Tibial nerve (tissue), 4 donors: ENCODE measurements at places on chromosomes 16 and 17.
A peak's percentile ranks its signal among the peaks of the same experiment; 100 is the strongest.

- no peak for DNase-seq
Observed at GRCh38 chr17:3740611-3741073, 16.9 kb downstream of the HASPIN start.

DNA sequence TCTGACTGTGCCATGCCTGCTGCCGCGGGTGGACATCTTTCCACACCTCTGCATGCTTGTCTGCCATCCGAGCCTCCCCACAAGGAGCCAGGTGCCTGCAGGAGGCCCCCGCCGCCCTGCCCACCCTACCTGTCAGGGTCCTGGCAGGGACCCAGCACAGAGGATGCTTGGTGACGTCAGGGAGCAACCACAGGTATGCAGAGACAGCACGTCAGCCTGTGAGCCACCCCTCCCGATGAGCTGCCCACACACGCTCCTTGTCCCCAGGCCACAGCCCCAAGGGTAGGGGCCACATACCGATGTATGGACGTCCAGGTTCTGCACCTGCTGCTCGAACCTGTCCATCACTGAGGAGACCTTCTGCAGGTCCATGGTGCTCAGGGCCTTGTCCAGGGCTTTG lies 10.6 kb downstream of the CHMP1A start:
- DNase-seq: no peak

DNA sequence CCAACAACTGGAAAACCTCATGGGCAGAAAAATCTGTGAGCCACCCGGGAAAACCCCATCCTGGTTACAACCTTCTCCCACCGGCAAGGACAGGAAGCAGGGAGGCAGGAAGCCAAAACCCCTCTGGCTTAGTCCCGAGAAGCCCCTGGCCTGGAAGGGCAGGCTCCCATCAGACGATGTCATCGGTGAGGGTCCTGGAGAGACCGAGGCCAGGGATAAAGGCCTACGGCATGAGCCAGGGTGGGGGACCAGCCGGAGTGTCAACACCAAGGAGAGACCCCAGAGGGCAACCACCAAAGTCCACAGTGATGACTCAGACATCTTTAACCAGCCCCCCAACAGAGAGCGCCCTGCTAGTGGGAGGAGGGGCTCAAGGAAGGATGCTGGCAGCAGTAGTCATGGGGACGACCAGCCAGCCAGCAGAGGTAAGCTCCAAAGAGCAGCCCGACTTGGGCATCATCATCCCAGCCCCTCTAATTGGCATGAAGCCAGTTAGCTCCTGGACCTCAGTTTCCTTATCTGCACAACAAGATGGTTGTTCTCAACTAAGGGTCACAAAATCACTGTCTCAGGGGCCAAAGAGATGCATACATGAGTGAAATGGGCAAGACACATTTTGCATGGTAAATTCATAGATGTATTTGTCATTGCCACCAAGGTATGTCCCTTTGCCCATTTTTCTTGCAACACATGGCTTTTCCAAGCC lies 190.7 kb downstream of the KATNIP start:
- no peak for DNase-seq

DNA sequence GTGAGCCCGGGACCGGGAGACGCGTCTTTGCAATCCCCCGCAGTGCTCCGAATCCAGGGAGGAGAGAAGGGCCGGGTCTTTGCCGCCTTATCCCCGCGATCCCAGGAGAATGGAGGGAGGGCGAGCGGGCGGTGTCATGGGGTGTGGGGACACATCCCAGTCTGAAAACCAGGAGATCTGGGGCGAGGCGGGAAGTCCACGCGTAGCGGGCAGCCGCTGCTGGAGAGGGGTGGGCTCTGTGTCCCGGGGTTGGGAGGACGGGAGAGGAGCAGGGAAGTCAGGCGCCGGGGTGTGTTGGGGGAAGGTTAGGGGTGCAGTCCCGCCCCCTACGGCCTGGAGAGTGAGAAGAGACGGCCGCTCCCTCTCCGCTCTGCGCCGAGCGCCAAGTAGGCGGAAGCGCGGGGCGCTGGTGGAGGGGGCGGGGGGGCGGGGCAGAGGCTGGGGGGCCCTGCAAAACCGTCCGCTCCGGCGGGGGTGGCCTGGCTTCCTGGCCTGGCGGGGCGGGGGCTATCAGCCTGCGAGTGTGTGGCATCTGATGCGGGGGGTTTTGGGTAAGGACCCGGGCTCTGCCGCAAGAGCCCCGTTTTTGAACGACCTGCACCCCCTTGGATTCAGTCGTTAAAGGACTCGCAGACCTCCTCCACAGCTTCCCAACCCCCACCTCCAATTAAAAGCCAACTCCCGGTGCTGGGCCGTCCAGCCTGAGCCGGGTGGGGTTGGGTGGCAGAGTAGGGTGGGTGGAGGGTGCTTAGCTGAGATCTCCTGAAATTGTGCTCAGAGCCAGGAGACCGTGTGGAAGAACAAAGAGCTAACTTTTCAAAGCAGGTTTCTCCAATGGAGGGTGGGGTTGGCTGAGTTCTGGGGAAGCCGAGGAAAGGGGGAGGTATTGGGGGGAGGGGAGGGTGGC lies 654 bp downstream of the LASP1 start:
- DNase-seq: peak; percentile 74

- no peak for DNase-seq
Observed at GRCh38 chr17:47982091-47982617, 11.2 kb downstream of the CDK5RAP3 start.

DNA sequence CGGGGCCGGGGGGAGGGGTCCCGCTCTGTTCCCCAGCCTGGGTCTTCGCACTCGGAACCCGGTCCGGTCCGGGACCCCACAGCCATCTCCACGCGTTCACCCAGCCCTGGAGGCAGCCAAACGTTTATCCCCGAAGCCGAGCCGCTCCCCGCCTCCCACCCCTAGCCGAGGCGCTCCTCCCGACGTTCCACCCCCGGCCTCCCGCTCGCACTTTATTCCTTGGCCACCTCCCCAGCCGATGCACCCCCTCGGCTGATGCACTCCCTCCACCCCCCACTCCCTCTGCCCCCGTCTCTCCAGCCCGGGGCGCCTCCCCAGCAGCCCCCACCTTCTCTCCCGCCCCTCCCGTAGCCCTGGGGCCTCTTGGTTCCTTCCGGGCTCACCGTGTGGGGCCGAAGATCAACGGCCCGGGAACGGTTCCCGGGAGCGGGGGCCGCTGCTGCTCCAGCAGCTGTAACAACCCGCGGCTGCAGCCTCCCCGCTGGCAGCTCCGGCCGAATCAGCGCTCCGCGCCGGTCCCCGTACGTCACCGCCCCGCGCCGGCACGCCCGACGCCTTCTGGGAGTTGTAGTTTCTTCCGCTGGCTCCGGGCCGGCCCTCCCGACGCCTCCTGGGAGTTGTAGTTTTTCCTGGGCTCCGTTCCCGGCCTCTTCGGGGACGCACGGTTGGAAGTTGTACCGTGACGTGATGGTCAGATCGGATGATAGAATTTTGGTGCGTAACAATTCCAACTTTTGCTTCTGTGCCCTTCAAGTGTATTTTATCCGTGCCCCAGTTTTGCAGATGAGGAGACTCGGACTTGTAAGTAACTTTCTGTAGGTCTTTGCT lies at the start of the genes LRRC3C and ORMDL3:
Gene LRRC3C (plus strand): TSS at position 632 of the 828 bp plus-strand sequence. CDS start 13,792 bp downstream, outside the sequence.
Gene ORMDL3 (minus strand): TSS at position 501 of the 828 bp plus-strand sequence. CDS start 3,398 bp downstream, outside the sequence.
- DNase-seq: peak; percentile 81

GRCh38 chr16:89844739-89845339 lies 16.6 kb downstream of the SPIRE2 start:
- no peak for DNase-seq

- DNase-seq: no peak
Observed at GRCh38 chr16:6081320-6081976, 983.9 kb upstream of the EEF2KMT start.

GRCh38 chr16:15403392-15403995 lies 7.9 kb downstream of the MPV17L start:
- no peak for DNase-seq

DNA sequence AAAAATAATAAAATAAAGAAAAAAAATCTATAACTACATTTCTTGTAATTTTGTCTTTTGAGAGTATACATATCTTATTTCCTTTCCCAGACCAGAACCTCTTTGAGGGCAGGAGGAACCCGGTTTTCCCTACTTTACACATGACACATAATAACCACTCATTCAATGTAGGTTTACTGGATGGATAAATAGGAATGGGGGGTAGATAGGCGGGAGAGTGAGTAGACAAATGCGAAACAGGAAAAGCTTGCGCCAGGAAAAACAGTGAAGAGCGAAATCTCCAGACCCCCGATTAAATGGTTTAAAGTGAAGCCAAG lies 515 bp upstream of the GOSR2 start:
- DNase-seq: no peak

DNA sequence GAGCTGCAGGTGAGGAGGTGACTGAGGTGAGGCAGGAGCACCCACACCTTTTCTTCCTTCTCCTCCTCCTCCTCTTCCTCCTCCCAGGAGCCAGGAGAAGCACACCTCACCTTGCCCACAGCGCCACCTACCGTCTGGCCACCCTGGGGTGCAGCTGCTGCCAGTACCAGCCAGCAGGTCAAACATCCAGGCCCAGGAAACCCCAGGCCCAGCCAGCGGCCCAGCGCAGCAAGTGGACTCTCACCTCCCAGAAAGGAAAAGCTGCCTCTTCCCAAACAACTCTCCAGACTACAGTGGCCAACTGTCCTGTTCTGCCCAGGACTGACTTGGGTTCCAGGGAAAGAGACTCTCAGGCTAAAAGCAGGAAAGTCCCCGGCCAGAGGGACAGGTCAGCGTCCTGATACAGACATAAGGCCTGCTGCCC lies 22.7 kb downstream of the PEMT start:
- DNase-seq: no peak

DNA sequence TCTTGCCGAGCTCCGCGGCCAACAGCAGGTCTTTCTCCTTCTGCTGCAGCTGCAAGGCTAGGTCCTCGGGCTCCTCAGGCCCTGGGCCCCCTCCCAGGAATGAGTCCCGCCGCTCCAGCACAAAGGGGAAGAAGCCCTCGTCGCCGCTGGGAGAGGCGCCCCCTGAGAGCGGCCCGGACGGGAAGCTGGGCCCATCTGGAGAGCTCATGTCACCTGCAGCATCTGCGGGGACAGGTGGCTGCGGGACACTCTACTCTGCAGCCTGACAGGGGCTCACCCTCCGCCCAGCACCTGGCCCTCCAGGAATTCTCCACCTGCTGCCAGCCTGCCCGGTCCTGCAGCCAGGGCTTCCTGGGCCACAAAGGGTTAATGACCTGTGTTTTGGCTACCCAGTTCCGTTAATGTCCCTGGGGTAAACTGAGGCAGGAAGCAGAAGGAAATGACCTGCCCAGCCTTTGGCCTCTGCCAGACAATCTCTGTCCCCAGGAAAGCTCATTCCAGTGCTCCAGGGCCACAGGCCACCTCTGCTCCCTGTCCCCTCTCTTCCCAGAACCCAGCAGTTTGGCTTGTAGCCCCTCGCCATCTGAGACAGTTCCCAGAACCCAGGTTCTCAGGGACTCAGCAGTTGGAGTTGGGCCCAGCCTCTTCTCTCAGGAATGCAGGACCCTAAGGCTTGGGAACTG lies 1.3 kb downstream of the BICDL2 start:
- no peak for DNase-seq

GRCh38 chr16:30377050-30377811 lies 2.6 kb downstream of the MYL11 start:
- DNase-seq: no peak

GRCh38 chr16:49643429-49644144 lies 212.3 kb downstream of the ZNF423 start:
- DNase-seq: no peak

DNA sequence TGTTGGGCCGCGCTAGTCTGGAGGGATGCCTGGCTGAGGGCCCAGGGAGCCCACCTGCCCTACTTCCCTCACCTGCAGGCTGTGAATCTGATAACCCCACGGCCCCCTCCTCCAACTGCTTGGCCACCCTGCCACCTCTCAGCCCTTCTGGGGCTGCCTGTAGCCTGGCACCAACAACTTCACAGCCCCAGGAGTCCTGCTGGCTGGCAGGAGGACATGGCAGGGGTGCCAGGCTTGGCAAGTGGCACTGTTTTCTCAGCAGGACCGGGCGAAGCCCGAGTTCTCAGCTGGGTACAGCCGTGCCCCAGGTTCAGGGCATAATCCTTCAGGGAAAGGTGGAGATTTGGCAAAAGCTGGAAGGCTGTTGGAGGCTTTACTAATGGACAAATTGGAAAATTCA lies 129.6 kb downstream of the CMIP start:
- DNase-seq: no peak

DNA sequence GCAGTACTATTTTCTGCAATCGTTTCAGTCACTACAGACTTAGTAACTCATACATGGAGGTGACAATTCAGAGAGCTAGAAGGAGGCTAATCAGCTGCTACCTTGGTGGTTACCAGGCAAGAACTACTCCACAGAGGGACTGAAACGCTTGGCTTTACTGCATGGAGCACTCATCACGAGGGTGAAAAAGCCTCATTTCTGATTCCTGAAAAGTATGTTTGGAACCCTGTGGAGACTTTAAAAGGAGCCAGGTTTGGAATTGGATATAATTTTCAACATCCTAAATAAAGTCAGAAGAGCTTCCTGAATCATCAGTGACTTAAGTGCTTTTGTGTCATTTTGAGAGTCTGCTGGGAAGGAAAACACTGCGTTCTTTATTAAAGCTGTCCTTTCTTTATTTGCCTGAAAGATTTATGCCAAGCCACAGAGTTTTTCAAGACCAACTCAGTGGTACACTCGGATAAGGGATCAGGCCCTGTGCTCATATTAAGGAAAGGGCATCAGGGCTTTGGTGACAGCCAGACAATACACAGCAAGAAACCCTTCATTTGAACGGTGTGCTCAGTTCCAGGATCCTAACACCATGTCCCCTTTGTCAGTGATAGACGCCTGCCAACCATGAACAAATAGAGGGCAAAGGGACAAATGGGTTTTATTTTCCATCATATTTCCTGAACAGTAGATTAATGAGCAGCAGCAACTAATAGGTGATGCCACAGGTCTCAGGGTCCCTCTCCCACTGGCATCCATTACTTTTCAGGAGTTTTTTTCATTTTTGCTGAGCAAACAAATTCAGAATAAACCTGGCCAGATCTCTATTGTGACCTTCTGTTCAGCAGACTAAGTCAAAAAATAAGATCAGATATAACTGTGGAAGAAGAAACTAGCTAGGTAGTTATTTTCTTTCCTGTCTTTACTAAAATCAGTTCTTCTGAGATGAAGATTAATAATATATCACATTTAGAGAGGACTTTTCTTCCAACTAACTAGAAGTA lies 80.5 kb upstream of the CLEC18B start:
- DNase-seq: no peak

DNA sequence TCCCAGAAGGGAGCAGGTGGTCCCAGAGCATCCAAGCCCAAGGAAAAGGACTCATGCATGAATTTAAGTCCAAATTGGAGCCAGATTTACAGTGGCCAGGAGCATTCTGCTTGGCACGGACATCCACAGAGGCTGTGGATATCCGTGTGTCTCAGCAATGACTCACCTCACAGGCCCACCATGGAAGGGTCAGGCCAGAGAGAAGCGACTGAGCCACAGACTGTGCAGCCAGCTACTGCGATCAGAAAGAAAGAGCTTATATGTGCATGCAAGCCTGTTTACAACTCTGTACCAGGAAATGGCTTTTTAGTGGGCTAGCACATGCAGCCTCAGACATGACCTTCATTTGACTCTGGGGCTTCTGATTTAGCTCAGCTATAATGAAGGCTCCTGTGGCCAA lies 231.0 kb downstream of the C16orf95 start:
- no peak for DNase-seq

- DNase-seq: no peak
Observed at GRCh38 chr17:48011405-48012150, 26.0 kb downstream of the COPZ2 start.

- no peak for DNase-seq
Observed at GRCh38 chr17:82449883-82450356, 632 bp downstream of the CYBC1 start.
